Activated CD4-positive, alpha-beta T cell treated with anti-CD3 and anti-CD28 coated beads, Interleukin-2, amount 10 ng/mL, durations not matched to agents 24 days and 14 days (primary cell): ENCODE measurements at places on chromosomes 2 and 18.

DNA sequence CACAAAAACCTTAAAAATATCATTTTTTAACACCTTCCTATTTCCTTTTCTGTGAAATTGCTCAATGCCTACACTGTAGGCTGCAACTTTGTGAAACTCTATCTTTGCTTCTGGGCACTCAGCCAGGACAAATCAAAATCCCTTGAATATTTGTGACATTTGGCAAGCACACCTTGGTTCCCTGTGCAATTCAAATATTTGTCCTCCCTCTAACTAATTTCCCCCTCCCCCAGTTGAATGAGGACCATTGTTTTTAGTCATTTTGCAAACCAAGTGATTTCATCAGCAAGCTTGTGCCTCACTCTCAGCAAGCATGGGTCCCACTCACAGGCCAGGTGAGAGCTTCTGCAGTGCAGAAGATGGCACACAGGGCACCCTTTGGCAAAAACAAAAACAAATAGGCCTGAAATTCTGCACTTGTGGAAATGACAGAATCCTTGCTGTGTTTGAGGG, 541.5 kb downstream of the CNTNAP5 start:
- H3K27ac ChIP-seq = no peak overlapping the region
- DNase-seq = no peak
- no peaks in the 10 kb centered on the region for H3K27me3 ChIP-seq

- H3K4me1 ChIP-seq = no peaks in the 10 kb centered on the region
- DNase-seq = no peak
- H3K27me3 ChIP-seq = peaks cover 2% of the 10 kb centered on the region
- no peaks in the 10 kb centered on the region for H3K36me3 ChIP-seq
- no peak overlapping the region for H3K4me3 ChIP-seq
These were observed 64.5 kb upstream of the NPAS2 start for GRCh38 chr2:100755441-100755840.

- no peaks in the 10 kb centered on the region for H3K36me3 ChIP-seq
- no peak overlapping the region for H3K4me3 ChIP-seq
- H3K27me3 ChIP-seq = peaks cover 17% of the 10 kb centered on the region
- H3K27ac ChIP-seq = no peak overlapping the region
These were observed 155.9 kb downstream of the ESCO1 start for GRCh38 chr18:21444465-21445212.

- no peak overlapping the region for H3K4me3 ChIP-seq
- no peak overlapping the region for H3K27ac ChIP-seq
- no peaks in the 10 kb centered on the region for H3K36me3 ChIP-seq
- DNase-seq = peak; percentile 68
- H3K27me3 ChIP-seq = peaks cover 23% of the 10 kb centered on the region
- H3K4me1 ChIP-seq = no peaks in the 10 kb centered on the region
These were observed 38.7 kb downstream of the MSTN start for GRCh38 chr2:190023860-190024259.

- H3K27ac ChIP-seq = peak overlapping the region; percentile 50
- peaks cover 16% of the 10 kb centered on the region for H3K4me1 ChIP-seq
- H3K36me3 ChIP-seq = no peaks in the 10 kb centered on the region
- H3K4me3 ChIP-seq = peak overlapping the region; percentile 44
- H3K27me3 ChIP-seq = no peaks in the 10 kb centered on the region
- peak; percentile 61 for DNase-seq
These were observed 219.5 kb upstream of the TANK start for GRCh38 chr2:160940699-160941098.

DNA sequence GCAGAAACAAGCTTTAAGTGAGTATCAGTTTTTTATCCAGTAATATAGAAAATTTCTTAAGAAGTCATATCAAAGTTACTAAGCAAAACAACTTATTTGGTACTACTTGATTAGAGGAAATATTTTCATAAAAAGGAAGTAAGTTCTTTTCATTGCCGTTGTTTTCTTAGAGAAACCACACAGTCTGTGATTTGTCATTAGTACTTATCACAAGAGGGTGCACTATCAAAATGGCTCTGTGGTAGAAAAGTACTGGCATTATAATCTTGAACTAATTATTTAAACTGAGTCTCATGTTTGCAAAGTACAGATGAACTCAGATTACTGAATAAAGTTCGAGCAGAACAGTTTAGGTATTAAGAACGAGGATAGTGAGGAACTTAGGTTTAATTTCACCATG, 93.4 kb downstream of the IKZF2 start:
- no peaks in the 10 kb centered on the region for H3K27me3 ChIP-seq
- no peak for DNase-seq
- H3K27ac ChIP-seq = no peak overlapping the region
- no peak overlapping the region for H3K4me3 ChIP-seq

DNA sequence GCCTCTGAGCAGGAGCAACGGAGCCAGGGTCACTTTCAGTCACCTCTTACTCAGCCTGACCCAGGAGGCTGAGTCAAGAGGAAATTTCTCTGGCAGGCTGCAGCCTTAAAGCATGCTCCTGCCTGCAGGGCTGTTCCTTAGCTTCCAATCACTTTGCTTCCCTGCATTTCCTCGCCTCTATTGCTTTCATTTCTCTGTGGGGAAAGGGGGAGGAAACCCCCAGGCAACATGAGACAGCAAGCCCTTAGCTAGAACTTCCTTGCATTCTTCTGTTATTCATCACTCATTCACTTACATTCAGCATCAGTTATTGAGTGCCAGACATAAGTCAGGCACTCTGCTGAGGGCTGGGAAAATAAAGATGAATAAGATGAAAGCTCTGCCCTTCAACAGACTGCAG, 13.0 kb downstream of the XDH start:
- H3K4me1 ChIP-seq = no peaks in the 10 kb centered on the region
- no peak overlapping the region for H3K27ac ChIP-seq
- H3K4me3 ChIP-seq = no peak overlapping the region
- DNase-seq = no peak
- H3K36me3 ChIP-seq = no peaks in the 10 kb centered on the region

DNA sequence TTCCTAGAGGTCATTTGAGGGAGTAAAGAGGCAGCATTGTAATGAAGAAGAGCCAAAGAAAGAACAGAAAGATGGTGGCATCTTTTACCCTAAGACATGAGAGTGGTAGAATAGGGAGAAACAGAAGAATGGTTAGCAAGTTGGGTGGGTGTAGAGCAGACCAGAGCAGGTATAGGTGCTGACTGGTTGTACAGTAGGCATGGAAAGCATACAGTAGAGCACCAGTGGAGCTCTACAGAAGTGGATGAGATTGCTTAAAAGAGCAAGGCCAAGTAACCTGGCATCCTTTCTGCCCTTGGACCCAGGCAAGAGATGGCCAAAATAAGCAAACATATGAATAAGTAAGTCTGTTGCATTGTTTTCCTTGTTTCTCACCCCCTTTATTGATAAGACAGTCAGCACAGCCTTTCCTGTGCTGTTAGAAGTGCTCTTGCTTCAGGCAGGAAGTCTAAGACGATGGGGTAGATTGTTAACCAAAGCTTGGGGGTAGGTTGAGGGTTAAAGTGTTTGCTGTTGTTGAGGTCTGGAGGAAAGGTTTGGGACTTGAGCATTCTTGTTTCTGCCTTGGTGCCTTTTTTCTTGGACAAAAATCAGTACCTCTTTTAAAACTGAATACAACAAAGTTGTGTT, 76.9 kb downstream of the DIS3L2 start:
- H3K4me3 ChIP-seq = no peak overlapping the region
- peaks cover 4% of the 10 kb centered on the region for H3K4me1 ChIP-seq
- H3K27me3 ChIP-seq = peaks cover 3% of the 10 kb centered on the region
- H3K36me3 ChIP-seq = peaks cover 34% of the 10 kb centered on the region
- no peak overlapping the region for H3K27ac ChIP-seq

DNA sequence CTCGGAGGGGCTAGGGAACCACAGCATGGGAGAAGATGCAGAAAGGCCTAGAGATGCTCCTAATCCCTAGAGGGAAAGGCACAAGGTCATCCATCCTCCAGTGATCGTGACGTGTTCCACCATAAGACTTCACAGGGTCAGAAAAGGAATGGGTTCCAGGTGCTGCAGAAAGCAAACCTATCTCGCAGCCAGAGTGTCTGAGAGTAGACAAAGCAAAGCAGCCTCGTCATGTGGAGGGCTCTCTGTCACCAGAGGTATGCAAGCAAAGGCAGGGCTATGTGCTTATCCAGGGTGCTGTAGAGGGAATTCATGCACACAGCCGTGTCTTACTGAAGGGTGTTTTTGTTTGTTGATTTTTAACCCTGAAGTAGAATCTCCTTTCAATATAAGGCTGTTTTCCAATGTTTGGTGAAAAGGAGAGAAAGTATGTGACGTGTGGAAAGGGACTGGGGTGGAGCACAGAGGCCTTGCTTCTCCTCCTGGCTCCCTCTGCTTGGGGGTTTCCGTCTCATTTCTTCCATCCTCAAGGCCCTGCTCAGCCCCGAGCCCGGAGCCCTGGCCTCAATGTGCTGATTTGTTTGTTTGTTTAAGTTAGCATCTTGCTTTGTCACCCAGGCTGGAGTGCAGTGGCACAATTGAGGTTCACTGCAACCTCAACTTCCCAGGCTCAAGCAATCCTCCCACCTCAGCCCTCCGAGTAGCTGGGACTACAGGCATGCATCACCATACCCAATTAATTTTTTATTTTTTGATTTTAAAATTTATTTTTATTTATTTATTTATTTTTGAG, 3.0 kb downstream of the GPR55 start:
- no peak overlapping the region for H3K27ac ChIP-seq
- H3K27me3 ChIP-seq = peaks cover 29% of the 10 kb centered on the region
- H3K4me1 ChIP-seq = peaks cover 42% of the 10 kb centered on the region
- no peak overlapping the region for H3K4me3 ChIP-seq
- no peak for DNase-seq

DNA sequence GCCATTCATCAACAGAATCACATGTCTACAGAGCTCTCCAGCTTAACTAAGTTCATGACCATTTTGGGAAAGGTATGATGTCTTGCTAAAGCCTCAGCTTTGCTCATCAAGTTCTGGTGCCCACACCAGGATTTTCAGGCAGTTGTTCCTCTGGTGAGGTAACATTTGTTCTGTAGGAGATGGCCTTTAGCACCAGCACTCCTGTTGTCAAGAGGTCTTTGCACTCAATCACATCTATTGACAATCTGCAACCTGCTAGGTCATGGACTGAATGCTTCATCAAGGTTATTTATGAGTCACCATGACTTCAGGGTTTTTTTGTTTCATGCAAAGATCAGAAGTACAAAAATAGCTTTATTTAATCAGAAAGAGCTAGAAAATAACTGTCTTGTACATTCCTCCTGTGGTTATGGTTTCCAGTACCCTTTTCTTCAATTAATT, 36.6 kb upstream of the VIT start:
- no peak overlapping the region for H3K4me3 ChIP-seq
- no peak for DNase-seq
- H3K36me3 ChIP-seq = no peaks in the 10 kb centered on the region
- H3K27me3 ChIP-seq = peaks cover 6% of the 10 kb centered on the region
- H3K4me1 ChIP-seq = no peaks in the 10 kb centered on the region

DNA sequence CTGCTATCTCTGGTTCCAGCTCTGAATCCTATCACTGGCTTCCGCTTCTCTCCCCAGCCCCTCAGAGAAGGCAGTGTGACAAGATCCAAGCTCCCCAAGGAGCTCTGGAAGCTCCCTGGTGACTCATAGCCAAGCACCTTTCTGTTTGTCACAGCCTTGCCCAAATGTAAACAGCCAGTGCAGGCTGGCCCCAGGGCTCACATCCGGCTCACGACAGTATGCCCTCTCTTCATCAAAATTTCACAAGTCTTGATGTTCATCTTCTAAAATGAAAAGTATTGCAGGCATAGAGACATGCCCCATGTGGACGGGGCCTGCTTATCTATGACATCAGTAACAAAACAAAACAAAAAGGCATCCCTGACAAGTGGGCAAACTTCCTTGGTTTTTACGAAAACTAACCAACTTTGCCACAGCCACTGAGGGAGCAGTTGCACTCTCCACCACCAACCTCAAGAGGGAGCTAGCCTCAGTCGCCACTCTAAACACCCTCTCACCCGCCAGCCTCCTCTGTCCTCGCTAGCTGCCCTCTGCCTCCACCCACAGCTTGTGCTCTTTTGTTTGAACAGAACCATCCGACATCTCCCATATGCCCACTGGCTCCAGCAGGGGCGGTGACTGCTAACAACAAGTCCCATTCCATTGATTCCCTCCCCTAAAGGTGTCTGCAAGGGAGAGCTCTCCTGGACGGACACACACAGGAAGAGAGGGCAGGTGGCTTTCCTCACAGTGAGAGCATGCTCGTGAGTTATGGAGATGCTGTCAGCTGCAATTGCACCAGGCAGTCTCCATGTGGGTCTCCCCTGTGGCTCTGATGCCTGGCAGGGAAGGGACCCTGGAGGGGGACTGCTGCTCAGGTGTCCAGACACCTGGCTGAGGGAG, 71.0 kb upstream of the DAPL1 start:
- H3K4me1 ChIP-seq = no peaks in the 10 kb centered on the region
- no peaks in the 10 kb centered on the region for H3K36me3 ChIP-seq
- H3K27ac ChIP-seq = no peak overlapping the region
- no peak overlapping the region for H3K4me3 ChIP-seq
- no peaks in the 10 kb centered on the region for H3K27me3 ChIP-seq

DNA sequence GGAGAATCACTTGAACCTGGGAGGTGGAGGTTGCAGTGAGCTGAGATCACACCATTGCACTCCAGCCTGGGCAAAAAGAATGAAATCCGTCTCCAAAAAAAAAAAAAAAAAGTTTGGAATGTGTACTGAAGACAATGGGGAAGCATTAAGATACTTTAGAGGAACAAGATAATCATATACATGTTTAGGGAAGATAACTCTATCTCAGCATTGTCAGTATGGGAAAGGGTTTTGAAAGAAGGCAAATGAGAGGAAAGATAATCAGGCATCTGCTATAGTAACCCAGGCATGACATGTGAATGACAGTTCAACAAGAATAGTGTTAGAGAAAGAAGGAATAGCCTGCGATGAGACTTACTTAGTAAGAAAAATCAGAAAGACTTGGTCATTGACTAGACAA, 112.0 kb downstream of the ATAD2B start:
- H3K27me3 ChIP-seq = no peaks in the 10 kb centered on the region
- no peak overlapping the region for H3K4me3 ChIP-seq
- H3K36me3 ChIP-seq = peaks cover 10% of the 10 kb centered on the region
- H3K4me1 ChIP-seq = no peaks in the 10 kb centered on the region
- no peak overlapping the region for H3K27ac ChIP-seq
- no peak for DNase-seq

DNA sequence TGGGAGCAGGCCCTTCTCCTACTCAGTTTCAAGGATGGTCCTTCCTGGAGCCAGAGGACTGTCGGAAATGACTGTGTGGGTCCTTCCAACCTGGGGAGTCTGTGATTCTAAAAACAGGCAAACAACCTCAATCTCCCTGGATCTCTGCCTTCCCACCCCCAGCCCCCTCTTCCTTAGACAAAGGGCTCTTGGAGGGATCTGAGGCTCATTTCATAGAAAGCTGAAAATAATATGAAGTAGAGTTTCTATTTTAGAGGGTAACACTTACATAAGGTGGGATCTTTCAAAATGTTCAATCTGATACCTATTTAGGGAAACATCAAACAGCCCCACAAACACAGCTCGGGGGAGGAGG, 69.4 kb downstream of the RHOB start:
- H3K4me3 ChIP-seq = no peak overlapping the region
- H3K27me3 ChIP-seq = no peaks in the 10 kb centered on the region
- H3K27ac ChIP-seq = no peak overlapping the region
- H3K4me1 ChIP-seq = peaks cover 2% of the 10 kb centered on the region
- no peaks in the 10 kb centered on the region for H3K36me3 ChIP-seq

- H3K27ac ChIP-seq = peak overlapping the region; percentile 92
- H3K36me3 ChIP-seq = peaks cover 5% of the 10 kb centered on the region
- H3K27me3 ChIP-seq = no peaks in the 10 kb centered on the region
- DNase-seq = peak; percentile 92
These were observed 92.5 kb downstream of the ZFP36L2 start for GRCh38 chr2:43133708-43134570.
